ENCODE measurements at places on chromosomes 11 and 22. TPM values are rescaled to one million over a fixed set of nuclear protein-coding genes. Genes with fewer than 3 reads are reported as not detected.

The MAPK8IP2 gene
- 0.19 TPM for total RNA-seq

The DDI1 gene
- not detected for total RNA-seq

The KRTAP5-11 gene
- not detected for total RNA-seq

The DNHD1 gene
- 20.3 TPM for total RNA-seq

The C11orf91 gene
- not detected for total RNA-seq

- no peak overlapping the region for H3K4me3 ChIP-seq
- H3K27me3 ChIP-seq, result no peaks in the 10 kb centered on the region
- H3K27ac ChIP-seq, result no peak overlapping the region
- DNase-seq, result no peak
These were observed 54.4 kb downstream of the ARL14EP start for GRCh38 chr11:30377347-30377746.

DNA sequence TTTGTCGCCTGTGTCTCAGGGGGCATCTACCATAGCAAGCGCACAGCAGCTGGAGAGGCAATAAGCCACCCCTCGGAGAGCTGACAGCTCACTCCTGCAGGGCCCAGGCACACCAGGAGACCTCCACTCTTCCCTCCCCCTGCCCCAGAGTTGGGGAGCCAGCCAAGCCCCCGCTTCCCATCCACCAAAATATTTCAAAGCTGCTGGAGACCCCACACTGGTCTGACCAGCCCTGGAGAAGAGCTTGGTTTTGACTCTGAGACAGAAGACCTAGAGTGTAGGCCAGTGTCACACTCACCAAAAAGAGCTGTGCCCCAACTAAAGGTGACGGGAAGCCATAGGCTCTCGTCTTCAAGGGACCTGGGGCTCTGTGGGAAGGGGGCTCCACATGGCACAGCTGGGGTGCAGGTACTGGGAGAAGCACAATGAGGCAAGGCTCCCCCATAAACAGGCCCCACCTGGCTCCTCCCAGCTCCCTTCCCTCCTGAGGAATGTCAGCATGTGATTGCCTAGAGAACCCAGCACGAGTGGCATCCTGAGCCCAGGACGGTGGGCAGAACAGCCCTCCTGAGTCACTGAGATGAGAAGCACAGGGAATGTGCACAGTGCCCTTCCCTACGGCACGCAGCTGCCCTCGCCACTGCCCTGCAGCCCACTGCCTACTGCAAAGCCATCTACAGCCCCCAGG lies 5.8 kb upstream of the GNAZ start:
- DNase-seq, result peak; percentile 6
- H3K27ac ChIP-seq, result no peak overlapping the region
- H3K27me3 ChIP-seq, result no peaks in the 10 kb centered on the region
- no peaks in the 10 kb centered on the region for H3K36me3 ChIP-seq
- H3K4me1 ChIP-seq, result peaks cover under 1% of the 10 kb centered on the region
- H3K4me3 ChIP-seq, result no peak overlapping the region

- no peaks in the 10 kb centered on the region for H3K27me3 ChIP-seq
- peaks cover 35% of the 10 kb centered on the region for H3K36me3 ChIP-seq
- no peak for DNase-seq
- H3K4me1 ChIP-seq, result peaks cover 45% of the 10 kb centered on the region
- H3K4me3 ChIP-seq, result no peak overlapping the region
These were observed 12.9 kb downstream of the ADORA2A start for GRCh38 chr22:24440270-24440717.

DNA sequence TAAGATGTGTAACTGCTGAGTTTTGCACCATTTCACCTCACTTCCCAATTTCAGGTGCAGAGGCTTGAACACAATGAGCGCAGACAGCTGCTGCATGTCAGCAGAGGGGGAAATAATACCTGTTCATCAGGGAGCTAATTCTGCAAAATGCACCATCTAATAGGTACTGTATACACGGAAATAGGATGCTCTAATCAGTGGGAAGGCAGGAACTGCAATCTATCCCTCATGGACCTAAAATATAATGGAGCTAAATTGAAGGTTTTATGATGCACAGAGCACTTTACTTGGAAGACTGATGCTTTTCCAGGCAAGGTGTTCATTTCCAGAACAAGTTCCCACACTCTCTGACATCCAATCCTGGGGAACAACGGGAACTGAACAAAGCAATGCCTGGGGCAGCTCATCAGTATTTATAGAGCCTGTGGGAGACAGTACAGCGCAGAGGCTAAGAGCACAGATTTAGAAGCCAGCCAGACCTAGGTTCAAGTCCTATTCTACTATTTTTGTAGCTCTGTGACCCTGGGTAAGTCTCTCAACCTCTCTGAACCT lies 78.5 kb downstream of the TENM4 start:
- no peaks in the 10 kb centered on the region for H3K4me1 ChIP-seq
- no peak overlapping the region for H3K27ac ChIP-seq
- no peak overlapping the region for H3K4me3 ChIP-seq
- H3K36me3 ChIP-seq, result no peaks in the 10 kb centered on the region

GRCh38 chr11:122788781-122789535 lies 49.3 kb upstream of the CRTAM start:
- no peaks in the 10 kb centered on the region for H3K27me3 ChIP-seq
- H3K4me3 ChIP-seq, result no peak overlapping the region
- peaks cover 15% of the 10 kb centered on the region for H3K36me3 ChIP-seq
- no peak overlapping the region for H3K27ac ChIP-seq

DNA sequence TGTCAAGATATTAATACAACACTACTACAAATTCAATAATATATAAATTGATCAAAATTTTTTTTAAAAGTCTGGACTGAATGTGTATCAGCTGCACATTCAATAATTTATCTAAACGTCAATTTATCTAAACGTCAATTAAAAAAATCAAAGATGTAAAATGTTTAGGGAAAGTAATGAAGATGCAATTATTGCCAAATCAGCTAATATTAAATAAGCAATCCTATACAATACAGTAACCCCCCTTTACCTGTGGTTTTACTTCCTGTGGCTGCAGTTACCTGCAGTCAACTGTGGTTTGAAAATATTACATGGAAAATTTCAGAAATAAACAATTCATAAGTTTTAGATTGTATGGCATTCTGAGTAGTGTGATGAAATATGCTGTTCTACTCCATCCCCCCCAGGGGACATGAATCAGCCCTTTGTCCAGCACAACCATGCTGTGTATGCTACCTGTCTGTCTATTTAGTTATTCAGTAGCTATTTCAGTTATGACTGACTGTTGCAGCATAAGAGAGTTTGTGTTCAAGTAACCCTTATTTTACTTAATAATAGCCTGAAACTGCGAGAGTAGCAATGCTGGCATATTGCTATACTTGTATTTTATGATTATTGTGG lies 72.2 kb downstream of the CWF19L2 start:
- no peak for DNase-seq
- peaks cover 24% of the 10 kb centered on the region for H3K36me3 ChIP-seq
- no peaks in the 10 kb centered on the region for H3K27me3 ChIP-seq
- no peak overlapping the region for H3K27ac ChIP-seq
- H3K4me3 ChIP-seq, result no peak overlapping the region

GRCh38 chr11:115042002-115042401 lies 363.7 kb downstream of the NXPE2 start:
- no peak overlapping the region for H3K4me3 ChIP-seq
- H3K27ac ChIP-seq, result no peak overlapping the region
- DNase-seq, result no peak
- H3K36me3 ChIP-seq, result no peaks in the 10 kb centered on the region
- peaks cover 4% of the 10 kb centered on the region for H3K27me3 ChIP-seq
- no peaks in the 10 kb centered on the region for H3K4me1 ChIP-seq

GRCh38 chr11:12901874-12902481 lies 107.1 kb upstream of the RASSF10 start:
- DNase-seq, result no peak
- H3K27me3 ChIP-seq, result no peaks in the 10 kb centered on the region
- H3K4me1 ChIP-seq, result peaks cover 3% of the 10 kb centered on the region
- no peaks in the 10 kb centered on the region for H3K36me3 ChIP-seq

DNA sequence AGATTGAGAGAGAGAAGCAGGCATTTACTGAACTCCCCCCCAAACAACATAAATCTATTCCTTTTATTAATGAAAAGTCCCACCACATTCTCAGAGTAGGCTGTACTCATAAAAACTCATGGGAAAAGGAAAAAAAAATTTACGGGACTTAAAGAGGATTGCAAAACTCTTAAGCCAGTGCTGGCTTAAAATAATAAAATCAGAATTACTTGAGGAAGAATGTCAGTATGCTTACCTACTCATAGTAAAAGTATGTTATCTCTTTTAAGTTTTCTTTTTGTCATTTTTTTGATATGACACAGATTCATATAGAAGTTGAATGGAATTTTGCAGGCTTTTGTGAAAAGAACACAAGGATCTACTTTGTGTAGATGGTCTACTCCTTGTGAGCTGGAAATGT lies 126.3 kb downstream of the LUZP2 start:
- no peak overlapping the region for H3K27ac ChIP-seq
- no peaks in the 10 kb centered on the region for H3K4me1 ChIP-seq
- DNase-seq, result no peak
- H3K36me3 ChIP-seq, result no peaks in the 10 kb centered on the region
- no peaks in the 10 kb centered on the region for H3K27me3 ChIP-seq
- no peak overlapping the region for H3K4me3 ChIP-seq

DNA sequence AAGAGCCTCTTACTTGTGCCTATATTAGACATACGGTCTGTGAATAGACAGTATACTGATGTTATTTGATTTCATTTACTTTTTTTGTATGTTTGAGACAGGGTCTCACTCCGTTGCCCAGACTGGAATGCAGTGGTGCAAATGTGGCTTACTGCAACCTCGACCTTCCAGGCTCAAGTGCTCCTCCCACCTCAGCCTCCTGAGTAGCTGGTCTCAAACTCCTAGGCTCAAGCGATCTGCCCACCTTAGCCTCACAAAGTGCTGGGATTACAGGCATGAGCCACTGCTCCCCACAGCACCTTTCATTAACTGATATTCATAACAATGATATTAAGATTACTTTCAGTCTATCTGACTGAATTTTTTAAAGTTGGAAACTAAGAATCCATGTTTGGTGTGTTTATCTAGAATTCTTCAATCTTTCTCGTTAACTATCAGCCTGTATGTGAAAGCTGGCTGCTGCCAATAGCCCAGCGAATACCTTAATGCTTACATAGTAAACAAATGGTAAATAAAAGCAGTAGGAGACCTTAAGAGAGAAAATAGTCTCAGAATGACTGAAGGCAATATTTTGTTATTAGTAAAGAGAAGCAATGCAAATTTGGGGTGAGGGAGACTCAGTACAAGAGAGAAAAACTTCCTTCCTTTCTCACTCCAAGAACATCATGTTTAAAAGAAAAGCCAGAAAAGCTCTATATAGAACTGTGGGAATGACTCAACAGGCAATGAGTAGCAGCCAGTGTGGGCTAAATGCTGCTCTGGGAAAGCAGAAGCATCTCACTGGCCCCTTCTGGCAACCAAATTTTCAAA lies 101.9 kb downstream of the MRTFA start:
- H3K27me3 ChIP-seq, result no peaks in the 10 kb centered on the region
- DNase-seq, result peak; percentile 52
- H3K4me1 ChIP-seq, result peaks cover 61% of the 10 kb centered on the region
- H3K27ac ChIP-seq, result peak overlapping the region; percentile 83
- peak overlapping the region; percentile 17 for H3K4me3 ChIP-seq
- peaks cover 2% of the 10 kb centered on the region for H3K36me3 ChIP-seq

DNA sequence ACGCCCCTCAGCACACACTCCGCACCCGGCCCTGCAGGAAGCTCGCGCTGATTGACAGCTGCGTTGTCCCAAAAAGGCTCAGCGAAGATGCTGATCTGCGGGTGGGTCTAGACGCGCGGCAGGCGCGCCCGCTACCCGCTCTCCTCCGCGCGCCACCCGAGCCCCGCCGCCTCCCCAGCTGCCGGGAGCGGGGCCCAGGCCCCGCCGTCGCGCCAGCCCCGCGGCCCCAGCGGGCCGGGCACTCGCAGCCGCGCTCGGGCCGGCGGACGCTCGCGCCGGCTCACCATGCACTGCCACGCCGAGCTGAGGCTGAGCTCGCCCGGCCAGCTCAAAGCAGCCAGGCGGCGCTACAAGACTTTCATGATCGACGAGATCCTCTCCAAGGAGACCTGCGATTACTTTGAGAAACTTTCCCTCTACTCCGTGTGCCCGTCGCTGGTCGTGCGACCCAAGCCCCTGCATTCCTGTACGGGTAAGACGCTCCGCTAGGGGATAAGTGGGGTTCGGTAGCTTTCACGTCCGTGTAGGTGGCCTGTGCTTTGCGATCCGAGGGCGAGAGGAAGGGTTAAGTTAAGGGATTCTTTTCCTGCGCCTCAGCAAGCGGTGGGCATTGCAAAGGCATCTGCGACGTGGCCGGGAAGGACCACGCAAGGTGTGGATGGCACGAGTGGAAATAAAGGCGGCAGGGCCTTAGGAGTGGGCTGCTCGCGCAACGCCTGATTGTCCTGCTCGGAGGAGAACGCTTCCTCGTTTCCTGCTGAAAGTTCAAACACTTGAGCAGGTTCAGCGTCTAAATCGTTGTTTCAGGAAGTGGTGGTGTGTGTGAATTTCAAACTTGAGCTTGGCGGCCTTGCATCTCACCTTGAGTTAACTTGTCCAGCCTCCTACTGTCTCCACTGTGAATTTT lies at the start of gene BARX2:
BARX2 (plus strand) TSS at position 98 of the 907 bp plus-strand sequence; CDS start at position 286, 188 bp downstream.
- H3K4me1 ChIP-seq, result peaks cover 26% of the 10 kb centered on the region
- no peak within 1 kb of the TSS for H3K27ac ChIP-seq
- H3K4me3 ChIP-seq, result peak within 1 kb of the TSS; percentile 62
- no peaks in the 10 kb centered on the region for H3K36me3 ChIP-seq
- peaks cover 68% of the 10 kb centered on the region for H3K27me3 ChIP-seq
- peak; percentile 64 for DNase-seq

DNA sequence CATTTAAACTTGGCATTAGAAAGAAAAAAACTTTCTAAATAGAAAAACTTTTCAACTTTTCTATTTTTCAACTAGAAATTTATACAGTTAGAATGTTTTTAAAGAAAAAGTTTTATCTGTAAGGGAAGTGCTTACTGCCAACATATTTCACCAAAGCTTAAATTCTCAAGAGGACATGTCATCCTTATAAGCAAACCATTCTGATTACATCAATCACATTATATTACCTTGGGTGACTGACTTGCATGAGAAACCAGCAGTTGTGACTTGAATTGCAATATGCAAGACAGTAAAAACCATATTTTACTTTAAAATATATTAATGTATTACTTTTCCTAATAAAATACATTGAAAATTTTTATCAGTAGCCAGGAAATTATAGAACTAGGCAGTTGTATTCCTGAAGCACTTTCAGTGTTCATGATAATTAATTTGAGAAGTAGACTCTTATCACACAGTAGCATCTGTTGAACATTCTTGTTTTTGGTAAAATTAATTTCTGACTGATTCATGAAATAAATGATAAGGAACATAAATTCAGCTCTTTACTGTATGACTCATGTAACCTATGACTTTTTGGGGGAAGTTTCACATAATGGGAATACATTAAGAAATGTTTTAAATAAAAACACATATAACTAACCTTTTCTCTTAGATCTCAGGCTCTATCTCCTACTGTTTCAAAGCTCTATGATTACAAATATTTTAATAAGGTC lies 345.0 kb upstream of the CCDC179 start:
- no peaks in the 10 kb centered on the region for H3K36me3 ChIP-seq
- no peak for DNase-seq
- no peak overlapping the region for H3K4me3 ChIP-seq
- no peak overlapping the region for H3K27ac ChIP-seq

All from activated CD4-positive, alpha-beta memory T cell treated with anti-CD3 and anti-CD28 coated beads for 36 hours (primary cell).